ENCODE measurements at places on chromosomes 12 and 14.

DNA sequence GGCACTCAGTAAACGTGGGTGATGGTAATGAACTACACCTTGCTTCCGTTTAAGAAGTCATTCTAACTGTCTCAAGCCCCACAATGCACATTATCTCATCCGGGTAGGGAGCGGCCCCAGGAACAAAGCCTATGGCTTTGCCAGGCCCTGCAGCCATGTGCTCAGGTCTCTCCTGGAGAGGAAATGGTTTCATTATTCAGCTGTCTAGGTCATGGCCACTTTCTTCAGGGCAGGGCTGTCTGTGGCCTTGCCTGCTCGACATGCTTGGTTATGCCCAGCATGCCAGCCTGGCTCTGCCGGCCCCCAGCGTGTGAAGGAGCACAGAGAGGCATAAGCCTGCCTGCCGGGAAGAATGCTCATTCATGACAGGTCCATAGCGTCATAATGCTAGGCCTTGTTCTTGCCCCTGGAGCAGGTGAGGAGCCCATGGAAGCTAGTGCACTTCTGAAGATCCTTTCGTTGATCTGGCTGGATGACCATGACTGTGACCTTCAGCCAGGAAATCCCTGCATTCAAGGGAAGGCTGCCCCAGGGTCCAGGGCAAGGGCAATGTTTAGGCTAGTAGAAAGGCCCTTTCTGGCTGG, 26.3 kb upstream of the FOS start:
- no peak for DNase-seq

GRCh38 chr12:127260999-127261398, 1006.0 kb upstream of the TMEM132C start:
- no peak for DNase-seq

- DNase-seq = no peak
These were observed 515.7 kb downstream of the VRK1 start for GRCh38 chr14:97312910-97313309.

GRCh38 chr12:78641837-78642423, 222.6 kb upstream of the SYT1 start:
- no peak for DNase-seq

GRCh38 chr12:124927201-124928094, 13.0 kb upstream of the UBC start:
- DNase-seq = peak; percentile 79

- DNase-seq = no peak
These were observed 3.7 kb upstream of the TMX1 start for GRCh38 chr14:51236314-51236713.

GRCh38 chr12:79373896-79374499, 316.8 kb downstream of the PAWR start:
- DNase-seq = no peak

- DNase-seq = no peak
These were observed 848.7 kb upstream of the FOXG1 start for GRCh38 chr14:27917896-27918295.

GRCh38 chr12:49084438-49084837, 10.2 kb downstream of the DHH start:
- no peak for DNase-seq

DNA sequence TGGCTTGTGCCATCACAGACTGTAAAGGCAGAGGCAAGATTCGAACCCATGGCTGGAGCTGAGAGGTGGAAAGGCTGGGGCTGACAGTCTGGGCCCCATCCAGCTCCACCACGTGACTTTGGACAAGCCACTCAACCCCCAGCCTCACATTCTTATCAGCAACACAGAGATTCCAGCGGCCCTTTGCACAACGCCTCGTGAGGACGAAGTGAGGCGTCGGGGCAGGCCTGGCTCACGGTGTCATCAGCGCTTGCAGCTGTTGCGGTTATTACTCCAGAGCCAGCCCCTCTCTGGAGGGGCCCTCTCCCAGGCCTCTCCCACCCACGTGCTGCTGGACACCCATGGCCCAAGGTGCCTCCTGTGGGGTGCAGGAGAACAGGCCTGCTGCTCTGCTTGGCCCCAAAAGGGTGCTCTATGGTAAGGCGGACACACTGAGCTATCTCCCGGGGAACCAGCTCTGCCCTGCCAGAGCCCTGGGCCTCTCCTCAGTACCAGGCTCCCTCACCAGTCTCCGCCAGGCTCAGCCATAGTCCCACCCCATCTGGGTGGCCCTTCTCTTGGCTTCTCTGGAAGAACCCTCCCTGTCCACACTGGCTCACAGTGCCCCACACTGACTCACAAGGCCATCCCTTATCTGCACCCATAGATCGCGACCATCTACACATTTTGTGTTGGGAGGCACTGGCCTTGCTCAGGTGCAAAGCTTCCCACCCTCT, 21.1 kb downstream of the CHGA start:
- DNase-seq = no peak

DNA sequence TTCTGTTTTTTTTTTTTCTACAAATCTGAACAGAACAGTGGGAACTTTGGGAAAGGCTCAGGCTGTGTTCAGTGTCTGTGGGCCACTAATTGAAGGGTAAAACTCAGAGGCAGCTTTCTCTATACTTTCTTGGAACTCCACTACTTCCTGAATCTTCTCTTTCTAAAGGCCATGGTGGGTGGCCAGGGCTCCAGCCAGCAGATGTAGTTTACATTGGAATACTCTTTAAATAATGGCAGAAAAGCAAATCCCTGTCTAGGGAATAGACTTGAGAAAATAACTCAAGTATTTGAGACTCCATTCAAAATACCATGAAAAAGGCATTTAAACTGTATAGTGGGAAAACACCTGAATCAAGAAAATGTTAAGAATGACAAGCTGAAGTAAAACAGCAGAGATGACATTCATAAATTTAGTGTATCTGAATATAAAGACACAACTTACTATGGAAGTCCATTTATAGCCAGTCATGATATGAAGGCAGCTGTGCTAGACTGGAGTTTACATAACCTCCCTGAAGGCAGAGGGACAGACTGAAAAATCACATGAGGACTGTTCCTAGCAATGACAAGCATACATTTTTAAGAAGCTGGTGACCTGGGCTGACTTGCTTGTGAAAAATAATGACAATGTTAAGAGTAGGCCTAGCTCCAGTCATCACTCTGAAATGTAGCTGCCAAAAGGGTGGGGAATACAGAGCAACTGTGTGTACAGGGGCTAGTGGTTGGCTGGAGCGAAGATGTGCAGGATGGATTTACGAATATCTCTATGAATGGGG, 168.6 kb downstream of the STXBP6 start:
- no peak for DNase-seq

DNA sequence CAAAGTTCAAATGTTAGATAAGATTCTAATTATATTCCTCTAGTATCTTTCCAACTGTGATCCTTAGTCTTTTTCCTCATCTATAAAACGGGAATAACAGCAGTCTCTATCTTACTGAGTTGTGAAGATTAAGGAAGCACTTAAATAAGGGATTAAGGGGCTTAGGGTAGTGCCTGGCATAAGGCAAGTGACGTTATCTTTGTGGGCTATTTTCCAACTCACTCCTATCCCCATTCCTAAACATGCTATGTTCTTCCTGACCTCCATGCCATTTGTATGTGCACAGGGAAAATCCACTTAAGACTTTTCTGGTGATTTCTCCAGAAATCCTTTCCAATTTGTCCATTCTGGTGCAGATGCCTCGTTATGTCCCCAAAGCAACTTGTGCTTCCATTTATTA, 33.3 kb downstream of the SUPT16H start:
- DNase-seq = no peak

- no peak for DNase-seq
These were observed 115.9 kb downstream of the MED13L start for GRCh38 chr12:116161588-116161987.

DNA sequence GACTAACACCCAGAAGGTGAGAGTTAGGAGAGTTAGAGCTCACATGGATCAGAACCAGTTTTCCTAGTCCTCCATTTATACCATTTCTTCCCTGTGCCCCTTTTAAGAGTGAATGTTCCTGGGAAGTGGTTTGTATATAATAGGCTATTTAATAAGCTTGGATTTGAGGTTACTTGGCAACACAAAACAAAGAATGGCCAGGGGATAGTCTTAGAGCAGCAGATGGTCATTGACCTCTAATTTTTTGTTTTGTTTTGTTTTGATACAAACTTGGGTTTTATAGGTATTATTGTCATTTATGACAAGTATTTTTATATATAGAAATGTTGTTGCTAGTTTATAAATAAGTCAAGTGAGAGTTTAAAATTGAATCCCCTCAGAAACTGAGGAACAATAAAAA, 35.8 kb downstream of the VEZT start:
- DNase-seq = no peak

DNA sequence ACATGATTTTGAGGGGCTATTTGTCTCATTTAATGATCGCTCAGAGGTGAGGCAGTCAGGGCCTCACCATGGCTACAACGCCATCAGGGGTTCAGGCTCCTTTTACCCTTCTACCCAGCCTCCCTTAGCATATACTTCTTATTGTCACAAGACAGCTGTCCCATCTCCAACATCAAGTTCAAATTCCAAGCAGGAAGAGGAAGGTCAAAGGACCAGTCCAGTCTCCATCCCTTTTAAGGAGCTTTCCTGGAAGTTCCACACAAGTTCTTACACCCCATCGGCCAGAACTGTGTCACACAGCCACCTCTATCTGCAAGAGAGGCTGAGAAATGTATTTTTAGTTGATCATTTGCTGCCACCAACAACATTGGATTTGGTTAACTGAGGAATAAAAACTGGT, 8.3 kb upstream of the TMEM106C start:
- no peak for DNase-seq

DNA sequence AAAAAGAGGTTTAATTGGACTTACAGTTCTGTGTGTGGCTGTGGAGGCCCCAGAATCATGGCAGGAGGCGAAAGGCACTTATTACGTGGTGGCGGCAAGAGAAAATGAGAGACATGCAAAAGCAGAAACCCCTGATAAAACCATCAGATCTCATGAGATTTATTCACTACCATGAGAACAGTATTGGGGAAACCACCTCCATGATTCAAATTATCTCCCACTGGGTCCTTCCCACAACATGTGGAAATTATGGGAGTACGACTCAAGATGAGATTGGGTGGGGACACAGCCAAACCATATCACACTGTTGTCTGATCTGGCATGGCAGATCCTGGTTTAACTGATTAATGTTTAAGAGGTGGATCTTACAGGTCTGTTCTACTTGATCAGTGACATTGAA, 5.6 kb downstream of the DDX47 start:
- peak; percentile 17 for DNase-seq

GRCh38 chr12:34405286-34406227, 383.3 kb downstream of the ALG10 start:
- DNase-seq = no peak

- no peak for DNase-seq
These were observed 54.4 kb downstream of the GALNT16 start for GRCh38 chr14:69314327-69314726.

DNA sequence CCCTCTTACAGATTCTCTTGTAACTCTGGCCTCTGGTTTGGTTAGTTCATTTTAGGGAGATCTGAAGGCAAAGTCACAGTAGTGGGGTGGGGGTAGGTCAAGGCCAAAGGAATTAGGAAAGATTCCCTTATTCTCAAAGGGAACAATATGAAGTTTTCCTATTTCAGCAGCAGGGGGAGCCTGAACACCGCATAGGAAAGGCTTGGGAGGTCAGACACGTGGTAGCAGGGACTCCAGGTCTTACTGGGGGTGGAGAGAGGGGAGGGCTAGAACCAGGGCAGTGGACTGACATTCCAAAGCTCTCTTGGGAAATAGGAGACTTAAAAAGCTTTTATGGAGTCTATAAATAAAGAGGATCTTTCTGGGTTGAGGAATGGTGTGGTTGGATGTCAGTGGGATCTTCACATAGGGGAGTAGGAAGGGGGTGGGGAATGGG, 1.3 kb downstream of the ZC3H10 start:
- DNase-seq = peak; percentile 86

DNA sequence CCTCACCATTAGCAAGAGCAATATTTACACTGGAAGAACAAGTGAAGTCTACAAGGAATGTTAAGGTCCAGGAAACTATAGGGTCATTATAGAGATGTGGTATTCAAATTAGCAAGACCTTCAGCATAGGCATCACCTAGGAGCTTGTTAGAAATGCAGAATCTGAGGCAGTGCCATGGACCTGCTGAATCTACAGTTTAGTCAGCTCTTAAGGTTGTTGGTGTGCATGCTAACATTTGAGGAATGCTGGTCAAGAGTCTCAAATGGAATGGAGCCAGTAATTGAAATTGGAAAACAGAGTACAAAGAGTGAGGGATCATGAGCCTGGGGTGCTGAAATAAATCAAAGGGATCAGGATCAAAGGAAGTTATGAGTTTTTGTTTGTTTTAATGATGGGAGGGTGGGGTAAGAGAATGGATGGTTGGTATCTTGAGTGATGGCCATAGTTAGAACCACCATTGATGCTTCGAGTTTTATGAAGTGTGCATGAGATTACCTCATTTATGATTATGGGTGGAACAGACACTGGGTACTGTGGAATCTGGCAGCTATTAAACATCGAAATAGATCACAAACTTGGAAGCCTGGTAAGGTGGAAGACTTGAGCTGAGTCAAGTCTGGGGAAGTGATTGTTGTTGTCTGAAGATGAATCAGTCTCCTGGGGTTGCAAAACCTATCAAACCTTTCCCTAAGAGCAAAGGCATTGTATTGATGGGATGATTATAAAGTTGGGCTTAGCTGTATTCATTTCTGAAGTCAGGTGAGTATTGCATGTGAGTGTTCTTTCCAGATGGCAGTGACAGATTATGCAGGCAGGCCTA, 323.3 kb upstream of the E2F7 start:
- DNase-seq = no peak

GRCh38 chr12:75756111-75756510, 244.7 kb upstream of the KRR1 start:
- DNase-seq = no peak

- no peak for DNase-seq
These were observed 42.0 kb downstream of the TRAF3 start for GRCh38 chr14:102819176-102819628.

DNA sequence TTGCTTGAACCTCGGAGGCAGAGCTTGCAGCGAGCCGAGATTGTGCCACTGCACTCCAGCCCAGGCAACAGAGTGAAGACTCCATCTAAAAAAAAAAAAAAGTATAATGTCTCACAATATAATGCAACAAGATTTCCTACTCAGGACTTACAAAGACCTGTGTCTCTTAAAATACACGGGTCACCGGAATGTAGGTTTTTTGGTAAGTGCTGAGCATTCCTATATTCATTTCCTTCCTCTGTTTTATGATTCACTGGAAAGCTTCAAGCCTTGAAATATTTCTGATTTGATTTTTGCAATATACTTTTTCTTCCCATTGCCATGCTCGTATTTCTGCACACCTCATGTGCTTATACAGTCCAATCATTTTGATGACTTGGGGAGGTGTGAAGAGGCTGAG, 245.8 kb downstream of the FBXL14 start:
- DNase-seq = no peak

DNA sequence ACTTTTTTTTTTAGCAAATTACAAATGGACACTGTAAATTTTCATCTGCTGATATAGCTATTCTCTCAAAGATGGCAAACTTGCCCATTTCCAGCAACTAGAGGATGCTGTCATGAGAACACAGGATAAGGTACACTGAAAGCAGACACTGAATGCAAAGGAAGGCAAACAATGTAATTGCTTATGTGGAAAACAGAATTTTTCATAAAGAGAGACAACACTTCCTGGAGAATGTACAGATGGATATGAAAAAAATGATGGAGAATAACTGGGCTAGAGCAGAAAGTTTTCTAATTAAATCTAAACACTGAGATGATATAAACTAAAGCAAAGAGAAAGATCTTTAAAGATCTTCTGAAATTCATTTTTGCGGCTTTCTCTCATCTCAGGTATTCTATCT, 581 bp downstream of the CD69 start:
- no peak for DNase-seq

GRCh38 chr12:6231359-6232268, 31.4 kb downstream of the CD9 start:
- no peak for DNase-seq

Measured in inflammatory macrophage treated with lipopolysaccharide for 1 hour (primary cell).